ENCODE measurements at places on chromosomes 5 and 9. TPM values are rescaled to one million over a fixed set of nuclear protein-coding genes. Genes with fewer than 3 reads are reported as not detected.

DNA sequence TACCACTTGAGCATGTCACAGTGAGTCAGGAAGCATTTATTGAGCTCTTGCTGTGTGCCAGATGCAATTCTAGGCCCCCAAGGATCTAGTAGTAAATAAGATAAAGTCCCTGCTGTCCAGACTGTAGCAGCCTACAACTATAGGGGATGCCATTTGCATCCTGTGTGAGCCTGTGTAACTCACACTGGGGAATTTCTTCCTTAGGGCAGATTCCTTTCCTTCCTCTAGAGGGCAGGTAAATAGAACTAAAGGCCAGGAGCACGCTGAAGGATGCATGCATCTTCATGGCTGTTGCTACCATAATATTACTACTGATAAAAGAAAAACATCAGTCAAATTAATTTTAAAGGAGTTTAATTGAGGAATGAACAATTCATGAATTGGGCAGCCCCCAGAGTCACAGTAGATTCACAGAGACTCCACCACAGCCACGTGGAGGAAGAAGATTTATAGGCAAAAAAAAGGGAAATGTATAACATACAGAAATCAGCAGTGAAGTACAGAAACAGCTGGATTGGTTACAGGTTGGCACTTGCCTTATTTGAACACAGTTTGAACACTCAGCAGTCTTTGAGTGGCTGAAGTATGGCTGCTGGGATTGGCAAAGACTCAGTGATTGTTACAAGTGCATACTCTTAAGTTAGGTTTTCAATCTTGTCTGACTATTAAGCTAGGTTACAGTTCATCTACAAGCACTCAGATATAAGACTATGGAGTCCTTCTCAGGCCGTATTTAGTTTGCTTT, 98.9 kb downstream of the ACTL7B start:
- no peak for DNase-seq

- no peak for DNase-seq
These were observed 39.6 kb downstream of the MACIR start for GRCh38 chr5:103298117-103298516.

MEF2C gene
- total RNA-seq, result 125 TPM

- no peak for DNase-seq
These were observed 217.3 kb upstream of the RASEF start for GRCh38 chr9:83280268-83280667.

DNA sequence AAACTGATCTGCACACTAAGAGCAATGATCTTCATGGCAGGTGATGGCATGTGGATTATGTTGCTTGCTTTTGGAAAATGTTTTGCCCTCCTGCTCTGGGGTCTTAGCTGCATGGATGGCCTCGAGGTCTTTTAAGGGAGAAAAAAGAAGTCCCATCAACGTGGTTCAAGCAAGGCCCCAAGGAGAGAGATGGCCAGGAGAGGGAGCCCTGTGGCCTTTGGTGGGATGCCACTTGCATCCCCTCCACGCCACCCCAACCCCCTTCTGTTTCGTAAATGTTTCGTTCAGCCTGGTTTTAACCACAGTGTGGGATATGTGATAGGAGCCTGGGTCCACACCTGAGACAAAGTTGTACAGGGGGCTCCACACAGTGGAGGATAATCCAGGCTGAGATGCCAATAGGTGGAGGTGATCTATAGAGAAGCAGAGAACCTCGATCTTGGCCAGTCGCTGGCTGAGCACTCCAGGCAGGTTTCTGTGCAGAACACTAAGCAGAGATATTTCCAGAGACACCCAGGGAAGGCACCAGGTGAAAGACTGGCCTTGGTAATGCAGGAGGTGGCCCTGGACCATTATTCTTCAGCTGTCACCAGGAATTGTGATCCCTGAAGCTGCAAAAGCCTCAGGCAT, 25.8 kb upstream of the FRRS1L start:
- DNase-seq, result no peak
